Mesenteric fat pad (tissue), 1 donor: ENCODE measurements at places on chromosomes 5 and 9. TPM values are rescaled to one million over a fixed set of nuclear protein-coding genes. Genes with fewer than 3 reads are reported as not detected.

The MXD3 gene
- 7.2 TPM for total RNA-seq

The SPZ1 gene
- not detected for total RNA-seq

The PRRC2B gene
- 185 TPM for total RNA-seq

The SNAPC4 gene
- total RNA-seq = 6.3 TPM

The ZNF618 gene
- 8.2 TPM for total RNA-seq

The CHSY3 gene
- 4.8 TPM for total RNA-seq

The CWC27 gene
- total RNA-seq = 20.4 TPM

The KIAA1191 gene
- total RNA-seq = 65.9 TPM

The RNF208 gene
- total RNA-seq = 5.9 TPM

The TNIP1 gene
- 285 TPM for total RNA-seq

The CDHR2 gene
- 0.45 TPM for total RNA-seq

The MATR3 gene
- total RNA-seq = 115 TPM

The STOML2 gene
- total RNA-seq = 95.4 TPM

The FBN2 gene
- 1.4 TPM for total RNA-seq

The ESM1 gene
- total RNA-seq = not detected

The FBLL1 gene
- total RNA-seq = not detected

The CDC42SE2 gene
- total RNA-seq = 23.3 TPM

The MEGF10 gene
- 0.58 TPM for total RNA-seq
